Activated T-cell treated with anti-CD3 and anti-CD28 coated beads, Interleukin-2, amount 50 U/mL, for 24 hours (primary cell): ENCODE measurements at places on chromosomes 2 and 18.
A peak's percentile ranks its signal among the peaks of the same experiment; 100 is the strongest.

DNA sequence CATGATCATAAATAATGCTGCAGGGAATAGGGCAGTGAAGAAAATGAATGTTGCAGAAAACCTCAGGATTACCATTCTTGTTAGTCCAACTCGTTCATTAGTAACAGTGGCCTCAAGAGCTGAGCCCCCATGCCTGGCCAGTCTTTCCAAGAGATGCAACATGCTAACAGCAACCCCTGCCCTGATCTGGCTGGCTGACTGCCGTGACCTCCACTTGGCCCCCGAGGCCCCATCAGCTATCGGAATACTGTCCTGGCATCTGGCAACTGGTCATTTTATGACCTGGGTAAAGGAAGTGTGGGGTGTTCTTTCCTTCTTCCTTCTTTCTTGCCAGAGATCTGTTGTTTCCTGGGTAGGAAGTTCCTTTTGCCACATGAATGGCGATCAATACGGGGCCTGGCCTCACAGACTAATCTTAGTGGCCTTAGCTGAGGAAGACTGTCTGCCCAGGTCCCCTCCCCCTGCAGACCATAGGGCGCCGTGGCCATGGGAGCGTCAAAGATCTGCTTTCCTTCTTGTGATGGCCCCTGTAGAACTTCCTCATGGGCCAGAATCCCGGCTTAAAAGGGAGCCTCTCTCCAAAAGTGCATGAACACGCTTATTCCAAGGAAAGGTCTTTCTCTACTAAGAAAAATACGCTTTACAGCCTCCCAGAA, 10.6 kb upstream of the TRABD2A start:
- DNase-seq: no peak

- peak; percentile 59 for DNase-seq
Observed at GRCh38 chr2:95389245-95390119, 13.0 kb upstream of the FAHD2A start.

DNA sequence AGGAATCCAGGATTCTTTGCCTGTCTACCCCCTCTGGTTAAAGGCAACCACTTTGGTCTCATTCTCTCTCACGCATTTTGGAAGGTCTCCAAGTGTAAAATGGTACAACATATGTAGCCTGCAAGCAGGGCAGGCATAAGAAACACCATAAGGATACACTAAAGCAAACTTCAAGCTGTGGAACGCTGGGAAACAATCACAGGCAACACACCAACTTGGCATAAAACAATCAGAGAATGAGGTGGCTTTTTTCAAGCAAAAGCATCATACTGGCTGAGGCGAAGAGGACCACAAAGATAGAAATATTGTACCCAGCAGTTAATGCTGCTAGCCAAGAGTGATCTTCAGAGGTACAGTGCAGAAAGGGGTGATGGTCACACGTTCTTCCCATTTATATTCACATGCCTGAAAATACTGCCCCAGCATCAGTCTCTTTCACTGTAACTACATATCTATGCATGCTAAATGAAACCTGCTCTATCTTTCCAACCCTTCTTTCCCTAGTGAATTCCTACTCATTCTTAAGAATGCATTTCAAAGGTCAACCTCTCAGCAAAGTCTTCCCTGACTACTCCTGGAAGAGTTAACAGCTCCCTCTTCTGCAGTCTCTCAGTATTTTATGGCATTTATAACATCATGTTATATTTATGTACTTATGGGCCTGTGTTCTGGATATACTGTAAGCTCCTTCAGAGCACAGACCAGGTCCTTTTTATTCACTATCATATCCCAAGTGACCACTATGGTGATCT, 71.9 kb upstream of the GALNT5 start:
- no peak for DNase-seq

GRCh38 chr2:75656563-75656962, 10.0 kb downstream of the MRPL19 start:
- DNase-seq: no peak

- peak; percentile 37 for DNase-seq
Observed at GRCh38 chr2:105790461-105791149, 45.9 kb downstream of the NCK2 start.

- DNase-seq: no peak
Observed at GRCh38 chr2:96699621-96700020, 40.2 kb downstream of the LMAN2L start.

GRCh38 chr2:68377137-68377780, 12.2 kb downstream of the PLEK start:
- DNase-seq: no peak

DNA sequence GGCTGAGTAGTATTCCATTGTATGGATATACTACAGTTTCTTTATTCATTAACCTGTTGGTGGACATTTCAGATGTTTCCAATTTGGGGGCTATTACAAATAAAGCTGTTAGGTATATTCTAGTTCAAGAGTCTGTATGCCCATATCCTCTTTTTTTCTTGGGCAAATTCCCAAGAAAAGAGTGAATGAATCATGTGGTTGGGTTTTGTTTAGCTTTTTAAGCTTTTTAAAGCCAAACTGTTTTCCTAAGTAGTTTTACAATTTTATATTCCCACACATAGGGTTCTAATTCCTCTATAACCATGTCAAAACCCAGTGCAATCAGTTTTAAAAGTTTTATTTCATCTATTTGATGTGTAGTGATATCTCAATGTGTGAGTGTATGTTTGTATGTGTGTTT, 44.9 kb upstream of the BAZ2B start:
- no peak for DNase-seq

DNA sequence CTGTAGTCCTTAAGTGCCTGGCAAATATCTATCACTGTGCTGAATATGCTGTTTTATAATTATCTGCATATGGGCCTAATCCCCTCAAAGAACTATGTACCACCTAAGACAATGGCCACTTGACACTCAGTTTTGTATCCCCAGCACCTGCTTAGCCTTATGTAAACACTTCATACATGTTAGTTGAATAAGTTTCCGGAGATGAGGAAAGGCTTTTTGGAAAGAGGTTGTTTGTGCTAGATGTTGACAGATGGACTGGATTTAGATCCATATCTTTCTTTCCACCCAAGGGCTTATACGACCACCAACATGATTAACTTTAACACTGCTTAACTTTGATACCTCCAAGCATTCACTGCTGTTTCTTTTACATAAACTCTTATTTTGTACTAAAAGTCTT, 63.3 kb downstream of the FAM228A start:
- no peak for DNase-seq

DNA sequence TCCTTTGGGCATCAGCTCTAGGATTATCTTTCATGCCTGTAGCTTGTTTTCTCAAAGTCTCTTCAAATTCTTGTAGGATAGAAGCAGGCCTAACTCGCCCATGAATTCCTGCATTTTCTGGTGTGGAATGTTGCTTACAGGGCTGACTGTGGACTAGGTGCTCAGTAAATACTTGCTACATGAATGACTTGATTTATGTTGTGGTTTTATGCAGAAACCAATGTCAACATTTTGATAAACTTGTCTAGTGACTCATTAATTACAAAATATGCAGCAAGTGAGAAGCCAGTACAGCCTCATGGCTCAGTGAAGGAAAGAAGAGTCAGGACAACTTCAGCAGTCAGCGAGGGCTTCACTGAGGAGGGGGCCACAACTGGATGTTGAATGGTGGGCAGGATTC, 110.6 kb upstream of the SIX2 start:
- no peak for DNase-seq

DNA sequence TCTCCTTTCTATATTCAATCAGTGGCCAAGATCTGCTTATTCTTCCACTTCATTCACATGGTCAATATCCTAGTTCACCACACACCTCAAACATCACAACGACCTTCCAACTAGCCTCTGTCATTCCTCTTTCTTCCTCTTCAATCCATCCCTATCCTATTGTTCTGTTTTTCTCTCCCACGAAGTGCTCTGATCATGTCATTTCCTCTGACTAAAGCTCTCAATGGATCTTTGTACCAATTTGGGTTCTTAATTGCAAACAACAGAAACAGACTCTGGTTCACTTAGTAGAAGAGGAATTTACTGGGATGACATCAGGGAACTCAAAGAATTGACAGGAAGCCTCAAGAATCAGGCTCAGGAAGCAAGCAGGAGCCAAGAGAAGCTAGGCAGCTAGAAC, 23.5 kb downstream of the WNT10A start:
- no peak for DNase-seq

- DNase-seq: no peak
Observed at GRCh38 chr2:103961862-103962261, 892.1 kb upstream of the POU3F3 start.

DNA sequence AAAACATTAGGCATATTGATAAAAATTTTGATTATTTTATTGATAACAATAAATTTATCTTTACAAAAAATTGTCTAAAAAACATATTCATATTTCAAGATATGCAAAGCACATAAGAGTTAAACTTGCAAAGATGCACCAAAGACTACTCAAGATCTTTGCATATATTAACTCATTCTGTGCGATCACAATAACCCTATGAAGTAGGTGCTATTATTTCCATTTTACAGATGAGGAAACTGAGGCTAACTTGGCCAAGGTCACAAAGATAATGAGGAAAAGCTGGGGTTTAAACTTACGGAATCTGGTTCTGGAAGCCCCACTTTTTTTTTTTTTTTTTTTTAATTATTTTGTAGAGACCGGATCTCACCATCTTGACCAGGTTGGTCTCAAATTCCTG, 94.4 kb upstream of the SERTAD2 start:
- DNase-seq: no peak

- no peak for DNase-seq
Observed at GRCh38 chr2:29223851-29224692, 108.9 kb downstream of the CLIP4 start.

DNA sequence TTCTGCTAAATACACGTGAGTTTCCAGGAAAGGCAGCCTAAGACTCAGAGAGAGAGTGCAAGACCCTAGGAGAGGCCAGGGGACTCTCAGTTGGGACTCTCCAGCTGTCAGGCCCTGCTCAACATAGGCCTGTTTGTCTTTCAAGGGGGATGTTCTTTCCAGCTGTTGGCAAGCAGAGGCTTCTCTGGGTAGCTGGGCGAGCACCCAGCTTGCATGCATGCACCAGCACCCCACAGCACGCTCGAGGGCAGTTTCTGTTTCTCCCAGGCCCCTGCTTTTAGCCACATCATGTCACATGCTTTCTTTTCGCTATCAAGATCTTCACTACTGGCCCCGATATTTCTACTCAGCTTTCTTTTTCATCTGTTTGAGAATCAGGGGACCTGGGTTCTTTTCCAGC, 479.3 kb upstream of the HS6ST1 start:
- DNase-seq: no peak

DNA sequence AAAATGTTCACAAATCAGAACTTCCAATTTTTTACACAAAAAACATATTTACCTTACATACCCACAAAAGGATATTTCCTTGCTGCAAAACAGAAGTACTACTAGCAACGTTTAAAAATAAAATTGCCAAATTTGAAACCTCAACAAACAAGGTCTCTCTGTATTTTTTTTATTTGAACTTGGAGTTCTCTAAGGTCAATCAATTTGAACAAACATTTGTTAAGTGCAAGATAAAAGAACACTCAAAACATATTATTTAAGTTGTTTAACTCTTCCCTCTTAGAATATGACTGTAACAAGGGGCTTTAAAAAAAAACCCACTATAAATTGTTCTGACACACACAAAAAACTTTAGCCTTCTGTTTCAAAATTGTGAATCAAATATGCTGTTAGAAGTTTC, 29.6 kb downstream of the PNO1 start:
- DNase-seq: no peak

GRCh38 chr18:9649164-9649540, 34.8 kb upstream of the PPP4R1 start:
- DNase-seq: no peak

GRCh38 chr2:161703863-161704262, 79.6 kb downstream of the SLC4A10 start:
- no peak for DNase-seq

DNA sequence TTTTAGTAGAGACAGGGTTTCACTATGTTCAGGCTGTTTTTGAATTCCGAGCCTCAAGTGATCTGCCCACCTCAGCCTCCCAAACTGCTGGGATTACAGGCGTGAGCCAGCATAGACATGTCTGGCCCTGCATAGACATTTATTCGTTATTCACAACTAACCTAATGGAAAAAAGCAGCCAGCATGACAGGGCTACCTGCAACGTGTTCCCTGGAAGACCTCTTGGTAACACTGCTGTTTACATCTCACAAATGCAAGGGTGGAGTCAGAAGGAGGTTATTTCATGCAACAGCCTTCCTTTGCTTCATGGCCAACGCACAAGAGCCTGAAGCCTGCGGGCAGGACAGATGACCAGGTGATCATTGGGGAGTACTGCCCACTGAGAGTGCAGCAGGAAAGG, 9.2 kb downstream of the SERPINE2 start:
- DNase-seq: no peak

- no peak for DNase-seq
Observed at GRCh38 chr2:121707920-121708361, 28.7 kb downstream of the NIFK start.

GRCh38 chr2:240869109-240869955, 708 bp downstream of the AGXT start:
- no peak for DNase-seq

DNA sequence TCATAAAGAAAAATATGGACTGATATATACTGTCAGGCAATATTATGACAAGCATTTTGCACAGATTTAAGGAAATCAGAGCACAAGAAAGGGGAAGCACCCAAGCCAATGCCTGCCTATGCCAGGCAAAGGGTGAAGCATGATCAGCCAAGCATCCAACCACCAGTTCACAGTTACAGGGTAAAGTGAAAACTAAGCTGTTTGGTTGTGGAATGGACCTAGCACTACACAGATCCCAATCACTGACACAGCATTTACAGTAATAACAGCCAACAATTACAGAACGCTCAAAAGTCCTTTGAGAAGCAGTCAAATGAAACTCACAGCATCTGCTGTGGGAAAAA, 90.3 kb downstream of the SP3 start:
- no peak for DNase-seq

GRCh38 chr18:50166901-50167300, 28.0 kb downstream of the MYO5B start:
- no peak for DNase-seq

GRCh38 chr2:157169889-157170288, 87.6 kb upstream of the GALNT5 start:
- no peak for DNase-seq

DNA sequence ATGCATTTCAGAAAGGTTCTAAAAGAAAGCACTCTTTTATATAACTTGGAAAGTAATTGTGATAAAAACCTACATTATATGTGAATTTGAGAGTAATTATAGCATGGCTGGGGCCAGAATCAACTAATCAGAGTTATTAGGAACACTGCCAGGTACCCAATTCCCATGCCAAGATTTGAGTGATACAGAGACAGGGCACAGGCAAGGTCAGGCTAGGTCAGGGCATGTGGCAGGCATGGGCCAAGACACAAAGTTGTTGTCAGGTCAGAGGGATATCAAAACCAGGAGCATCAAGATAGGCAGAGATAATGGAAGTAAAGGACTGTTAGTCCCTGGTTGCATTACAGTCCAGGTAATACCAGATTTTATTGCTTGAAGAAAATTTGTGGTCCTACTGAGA, 87.4 kb downstream of the MYO3B start:
- DNase-seq: no peak
